Right cardiac atrium (tissue), 5 donors: ENCODE measurements at places on chromosomes 5 and 9. TPM values are rescaled to one million over a fixed set of nuclear protein-coding genes. Genes with fewer than 3 reads are reported as not detected.

Gene ZNF454
- 3.4 TPM for total RNA-seq

Gene LOX
- total RNA-seq = 19.0 TPM

Gene WDR31
- total RNA-seq = 7.5 TPM

Gene FOXD4L3
- total RNA-seq = not detected

Gene CCT5
- 103 TPM for total RNA-seq

Gene PSD2
- total RNA-seq = not detected

Gene CDH10
- 0.79 TPM for total RNA-seq

Gene DIRAS2
- total RNA-seq = not detected

Gene C5orf52
- total RNA-seq = not detected

Gene OSMR
- total RNA-seq = 47.6 TPM

Gene HAVCR1
- total RNA-seq = not detected

Gene RNF183
- total RNA-seq = not detected

Gene SPAG8
- 6.0 TPM for total RNA-seq

Gene TMEM252
- not detected for total RNA-seq

Gene BTNL8
- total RNA-seq = not detected

Gene ANXA6
- total RNA-seq = 238 TPM

Gene PCDHGA2
- 7.0 TPM for total RNA-seq

Gene SLC6A19
- total RNA-seq = not detected

Gene DHX29
- 21.4 TPM for total RNA-seq
